ENCODE measurements at places on chromosomes 1 and 21.
A peak's percentile ranks its signal among the peaks of the same experiment; 100 is the strongest.

DNA sequence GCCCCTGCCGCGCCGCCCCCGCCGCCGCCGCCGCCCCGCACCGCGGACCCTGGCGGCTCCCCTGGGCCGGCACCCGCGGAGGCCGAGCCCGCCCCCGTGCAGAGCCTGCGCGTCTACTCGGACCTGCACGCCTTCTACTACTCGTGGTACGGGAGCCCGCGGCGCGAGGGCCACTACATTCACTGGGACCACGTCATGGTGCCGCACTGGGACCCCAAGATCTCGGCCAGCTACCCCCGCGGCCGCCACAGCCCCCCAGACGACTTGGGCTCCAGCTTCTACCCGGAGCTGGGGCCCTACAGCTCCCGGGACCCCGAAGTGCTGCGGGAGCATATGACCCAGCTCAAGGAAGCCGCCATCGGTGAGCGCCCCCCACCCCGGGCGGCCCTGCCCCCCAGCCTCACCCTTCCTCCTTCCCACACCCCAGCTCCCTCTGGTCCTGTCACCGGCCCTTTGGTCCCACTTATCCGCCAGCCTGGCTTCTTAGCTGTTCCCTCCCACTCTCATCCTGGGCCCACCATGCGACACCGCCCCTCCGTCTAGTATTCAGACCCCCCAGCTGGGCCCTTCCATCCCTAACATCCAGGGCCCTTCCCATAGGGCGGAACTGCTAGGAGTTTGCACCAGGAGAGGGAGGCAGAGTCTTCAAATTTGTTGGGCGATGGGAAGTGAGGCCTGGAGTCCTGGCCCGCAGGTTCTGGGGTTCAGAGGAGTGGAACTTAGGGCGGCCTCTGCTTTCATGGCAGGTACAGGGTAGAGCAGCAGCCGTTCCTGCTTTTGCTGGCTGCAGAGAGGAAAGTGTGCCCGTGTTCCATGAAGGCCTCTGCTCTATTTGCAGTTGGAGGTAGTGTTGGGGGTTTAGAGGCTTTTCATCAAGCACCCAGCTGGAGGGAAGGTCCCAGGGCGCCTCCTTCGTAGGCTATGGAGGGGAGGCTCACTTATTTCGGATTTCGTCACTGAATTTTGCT, 1.0 kb downstream of the MANEAL start:
- DNase-seq, result no peak

DNA sequence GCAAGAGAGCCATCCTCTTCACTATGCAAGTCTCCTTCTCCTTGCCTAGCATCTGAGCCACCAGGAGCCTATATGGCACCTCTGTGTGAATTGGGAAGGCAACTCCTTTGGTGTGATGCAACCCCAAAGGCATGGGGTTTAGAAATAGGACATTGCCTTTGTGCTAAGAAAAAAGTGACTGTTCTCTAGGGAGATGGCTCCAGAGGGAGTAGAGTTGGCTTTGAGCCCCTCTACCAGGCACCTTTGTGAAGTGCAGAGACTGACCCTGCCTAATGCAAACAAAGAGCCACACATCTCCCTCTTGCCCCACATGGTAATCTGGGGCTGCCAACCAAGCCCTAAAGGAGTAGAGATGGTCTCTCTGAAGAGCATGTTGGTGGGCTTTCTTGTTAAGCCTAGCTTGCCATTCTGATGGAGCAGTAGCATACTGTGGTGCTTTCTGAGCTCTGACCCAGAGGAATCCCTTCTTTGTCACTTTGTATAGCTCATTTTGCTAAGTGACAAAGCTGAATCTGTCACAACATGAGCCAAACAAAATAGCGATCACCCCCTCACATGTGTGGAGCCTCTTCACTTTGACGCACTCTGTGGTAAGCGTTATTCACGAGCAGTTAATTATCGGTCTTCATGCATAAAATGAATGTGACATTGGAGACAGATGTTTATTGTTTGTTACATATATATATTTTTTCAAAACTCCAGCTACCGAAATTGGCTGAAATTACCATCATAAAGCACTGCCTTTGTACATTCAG, 74.4 kb downstream of the RWDD3 start:
- DNase-seq, result no peak

DNA sequence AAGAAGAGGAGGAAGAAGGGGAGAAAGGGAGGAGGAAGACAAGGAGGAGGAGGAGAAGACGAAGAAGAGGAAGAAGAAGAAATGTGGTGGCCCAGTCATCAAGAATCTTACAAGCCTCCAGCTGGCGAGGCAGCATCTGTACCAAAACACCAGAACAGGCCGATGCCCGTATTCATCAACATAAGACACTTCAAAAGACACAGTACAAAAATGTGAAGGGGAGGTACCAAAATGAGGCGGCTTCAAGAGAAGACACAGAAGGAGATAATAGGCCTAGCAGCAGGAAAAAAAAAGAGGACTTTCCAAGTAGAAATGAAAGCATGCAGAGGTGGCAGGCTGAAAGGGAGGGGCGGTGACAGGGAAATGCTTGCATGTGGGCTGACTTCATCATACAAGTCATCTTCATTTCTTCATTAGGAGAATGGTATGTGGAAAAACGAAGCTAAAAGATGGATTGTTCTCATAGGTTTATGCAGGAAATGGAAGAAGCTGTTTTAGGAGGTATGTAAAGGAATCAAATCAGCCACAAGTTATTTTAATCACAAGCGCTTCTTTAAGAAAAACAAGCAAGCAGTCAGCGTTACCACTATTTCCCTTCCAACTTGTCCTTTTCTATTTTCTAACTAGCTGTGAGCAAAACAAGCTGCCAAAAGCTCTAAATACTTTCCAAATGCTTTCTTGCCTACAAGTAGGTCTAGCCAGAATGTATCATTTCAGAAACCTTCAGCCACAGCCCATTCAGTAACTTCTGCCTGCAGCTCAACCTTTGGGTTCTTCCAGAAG, 192.3 kb downstream of the SLC45A1 start:
- DNase-seq, result no peak

GRCh38 chr21:44695184-44695583, 1.8 kb upstream of the KRTAP10-12 start:
- no peak for DNase-seq

DNA sequence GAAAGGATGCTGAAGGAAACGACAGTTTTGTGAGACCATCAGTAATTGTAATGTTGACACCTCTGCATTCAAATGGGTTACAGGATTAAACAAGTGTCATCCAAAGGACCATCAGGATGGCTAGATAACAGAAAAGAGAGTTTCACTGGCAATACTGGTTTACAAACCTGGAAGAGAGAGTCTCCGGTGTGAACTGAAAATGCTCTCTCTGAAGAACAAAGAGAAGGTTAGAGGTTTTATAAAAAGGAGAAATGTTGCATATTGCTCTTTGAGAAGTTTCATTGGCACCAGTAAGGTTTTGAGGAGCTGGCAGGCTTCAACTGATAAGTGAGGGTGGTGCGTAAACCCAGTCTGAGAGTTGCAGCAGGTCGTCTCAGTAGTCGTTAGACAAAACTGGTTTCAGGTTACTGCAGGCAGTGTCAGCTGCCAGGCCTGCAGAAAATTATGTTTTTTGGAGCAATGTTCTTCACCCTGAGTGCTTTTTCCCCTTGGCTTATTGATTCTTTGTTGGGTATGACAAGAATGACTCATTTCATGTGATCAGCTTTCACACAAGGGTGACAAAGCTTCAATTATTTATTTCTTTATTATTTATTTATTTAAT, 42.2 kb downstream of the KCNK1 start:
- no peak for DNase-seq

- no peak for DNase-seq
These were observed 135.6 kb downstream of the CYYR1 start for GRCh38 chr21:26437326-26438009.

- no peak for DNase-seq
These were observed 4.6 kb downstream of the CTPS1 start for GRCh38 chr1:40984066-40984465.

- peak; percentile 67 for DNase-seq
These were observed 56.3 kb downstream of the WNT9A start for GRCh38 chr1:227891223-227891954.

- no peak for DNase-seq
These were observed 25.3 kb downstream of the DTL start for GRCh38 chr1:212060632-212061472.

GRCh38 chr1:32651461-32652073, 559 bp downstream of the RBBP4 start:
- no peak for DNase-seq

DNA sequence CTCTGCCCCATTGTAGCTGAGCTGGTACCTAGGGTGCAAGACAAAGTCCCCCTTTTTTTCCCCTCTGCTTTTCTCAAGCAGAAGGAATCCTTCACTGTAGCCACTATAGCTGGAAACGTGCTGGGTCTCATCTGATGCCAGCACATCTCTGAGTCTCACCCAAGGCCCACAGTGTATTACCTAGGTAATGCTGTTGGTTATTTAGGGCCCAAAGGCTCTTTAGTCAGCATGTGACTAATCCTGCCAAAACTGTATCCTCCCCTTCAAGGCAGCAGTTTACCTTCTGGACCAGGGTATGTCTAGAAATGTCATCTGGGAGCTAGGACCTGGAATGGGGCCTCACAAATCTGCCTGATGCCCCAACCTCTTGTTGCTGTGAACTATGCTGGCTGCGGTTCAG, 423.4 kb downstream of the NUF2 start:
- no peak for DNase-seq

DNA sequence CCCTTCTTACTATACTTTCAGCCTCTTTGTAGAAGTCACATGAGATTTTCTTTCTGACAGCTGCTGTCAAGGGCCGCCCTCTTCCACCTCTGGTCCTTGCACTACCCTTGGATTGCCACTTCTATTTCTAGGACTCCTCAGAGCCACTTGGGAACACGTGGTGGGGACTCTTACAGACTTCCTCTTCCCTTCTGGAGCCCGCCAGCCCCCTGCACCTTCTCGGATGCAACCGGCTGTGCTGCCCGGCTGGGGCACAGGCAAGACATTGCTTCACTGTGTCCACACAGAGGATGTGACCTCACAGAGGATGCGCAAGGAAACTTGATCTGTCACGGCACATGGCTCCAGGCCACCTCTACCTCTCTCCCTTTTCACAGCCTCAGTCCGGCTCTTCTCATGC, 2.4 kb upstream of the IKBKE start:
- DNase-seq, result peak; percentile 82

- no peak for DNase-seq
These were observed 37.2 kb downstream of the SLC37A1 start for GRCh38 chr21:42550817-42551216.

- no peak for DNase-seq
These were observed 155.1 kb downstream of the COP1 start for GRCh38 chr1:176051902-176052518.

GRCh38 chr1:172917972-172918371, 132.8 kb downstream of the TNFSF18 start:
- DNase-seq, result no peak

DNA sequence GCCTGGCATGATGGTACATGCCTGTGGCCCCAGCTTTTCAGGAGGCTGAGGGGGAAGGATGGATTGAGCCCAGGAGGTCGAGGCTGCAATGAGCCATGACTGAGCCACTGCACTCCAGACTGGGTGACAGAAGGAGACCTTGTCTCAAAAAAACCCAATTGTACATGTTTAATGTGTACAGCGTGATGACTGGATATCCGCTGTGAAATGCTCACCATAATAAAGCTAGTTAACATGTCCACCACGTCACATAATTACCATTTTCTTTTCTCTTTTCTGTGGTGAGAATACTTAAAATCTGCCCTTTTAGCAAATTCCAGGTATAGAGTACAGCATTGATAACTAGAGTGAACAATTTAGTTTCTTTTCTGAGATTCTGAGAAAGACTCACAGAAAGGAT, 24.0 kb downstream of the TMPRSS2 start:
- no peak for DNase-seq

DNA sequence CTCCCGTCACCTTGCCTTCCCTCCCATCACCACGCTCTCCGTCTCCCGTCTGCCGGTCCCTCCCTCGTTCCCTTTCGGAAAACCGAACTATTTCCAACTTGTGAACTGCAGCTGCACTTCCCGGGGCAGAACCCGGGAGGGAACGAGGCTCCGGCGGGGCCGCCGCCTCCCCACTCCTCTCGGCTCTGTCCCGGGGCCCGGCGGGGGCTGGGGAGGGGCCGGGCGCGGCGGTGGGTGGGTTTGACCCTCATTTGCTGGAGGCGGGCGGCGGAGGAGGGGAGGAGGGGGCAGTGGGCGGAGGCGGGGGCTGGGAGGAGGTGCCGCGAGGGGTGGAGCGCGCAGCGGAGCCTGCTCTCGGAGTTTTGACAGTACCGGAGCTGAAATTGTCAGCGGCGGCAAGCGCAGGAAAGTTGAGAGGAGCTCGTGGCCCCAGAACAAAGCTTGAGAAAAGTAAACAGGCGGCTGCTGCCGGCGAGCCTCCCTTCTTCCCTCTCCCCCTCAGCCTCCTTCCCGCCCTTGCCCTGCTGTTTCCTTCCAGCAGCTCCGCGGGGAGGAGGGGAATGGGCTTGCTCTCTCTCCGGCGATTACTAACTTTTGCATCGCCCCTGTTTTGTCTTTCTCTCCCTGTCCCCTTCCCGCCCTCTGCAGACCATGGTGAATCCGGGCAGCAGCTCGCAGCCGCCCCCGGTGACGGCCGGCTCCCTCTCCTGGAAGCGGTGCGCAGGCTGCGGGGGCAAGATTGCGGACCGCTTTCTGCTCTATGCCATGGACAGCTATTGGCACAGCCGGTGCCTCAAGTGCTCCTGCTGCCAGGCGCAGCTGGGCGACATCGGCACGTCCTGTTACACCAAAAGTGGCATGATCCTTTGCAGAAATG, 2.9 kb downstream of the LMO4 start:
- peak; percentile 94 for DNase-seq

DNA sequence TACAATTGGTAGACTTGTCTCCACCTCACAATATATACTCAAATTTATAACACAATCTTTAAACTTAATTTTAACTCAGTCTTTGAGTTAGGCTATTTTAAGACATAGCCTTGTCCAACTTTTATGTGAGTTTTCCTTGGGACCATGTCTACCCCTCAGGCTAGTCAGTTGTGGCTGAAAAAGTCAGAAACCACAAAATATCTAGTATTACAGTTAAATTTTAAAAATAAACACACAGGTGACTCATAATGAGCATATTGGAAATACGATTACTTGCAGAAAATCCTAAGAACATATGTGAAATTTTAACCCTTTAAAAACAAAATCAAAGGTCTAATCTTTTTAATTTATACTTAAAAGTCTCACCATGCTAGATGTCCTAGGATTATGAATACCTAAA, 4.8 kb upstream of the ASB17 start:
- no peak for DNase-seq

- DNase-seq, result no peak
These were observed 9.7 kb downstream of the ARHGEF2 start for GRCh38 chr1:155968670-155969069.

- peak; percentile 55 for DNase-seq
These were observed 39.8 kb downstream of the HTR6 start for GRCh38 chr1:19704247-19705113.

DNA sequence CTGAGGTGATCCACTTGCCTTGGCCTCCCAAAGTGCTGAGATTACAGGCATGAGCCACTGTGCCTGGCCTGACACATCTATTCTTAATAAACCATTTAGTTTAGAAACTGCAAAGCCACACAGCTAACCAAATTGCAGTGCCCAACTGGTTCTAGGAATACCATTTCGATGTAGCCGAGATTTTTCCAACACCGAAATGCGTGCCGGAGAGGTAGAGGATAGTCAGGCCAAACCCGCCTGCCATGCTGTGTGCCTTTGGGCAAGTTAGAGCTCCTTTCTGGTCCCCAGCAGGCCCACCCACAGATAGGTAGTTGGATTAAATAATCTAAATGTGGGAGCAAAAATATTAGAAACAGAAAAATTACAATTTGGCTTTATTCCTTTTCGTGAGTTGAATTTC, 254.4 kb downstream of the FOXD2 start:
- no peak for DNase-seq
